ENCODE measurements at places on chromosomes 1 and 21.

GRCh38 chr1:35574655-35575415 lies 1.7 kb downstream of the TFAP2E start:
- no peak for DNase-seq

DNA sequence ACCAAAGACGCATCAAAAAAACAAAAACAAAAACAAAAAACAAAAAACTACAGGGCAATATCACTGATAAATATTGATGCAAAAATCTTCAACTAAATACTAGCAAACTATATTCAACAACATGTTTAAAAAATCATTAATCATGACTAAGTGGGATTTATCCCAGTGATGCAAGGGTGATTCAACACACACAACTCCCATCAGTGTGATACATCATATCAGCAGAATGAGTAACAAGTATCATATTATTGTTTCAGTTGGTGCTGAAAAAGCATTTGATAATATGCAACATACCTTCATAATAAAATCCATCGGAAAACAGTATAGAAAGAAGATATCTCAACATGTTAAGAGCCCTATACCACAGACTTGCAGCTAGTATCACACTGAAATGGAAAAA lies 953.0 kb downstream of the AMY1C start:
- DNase-seq, result no peak

DNA sequence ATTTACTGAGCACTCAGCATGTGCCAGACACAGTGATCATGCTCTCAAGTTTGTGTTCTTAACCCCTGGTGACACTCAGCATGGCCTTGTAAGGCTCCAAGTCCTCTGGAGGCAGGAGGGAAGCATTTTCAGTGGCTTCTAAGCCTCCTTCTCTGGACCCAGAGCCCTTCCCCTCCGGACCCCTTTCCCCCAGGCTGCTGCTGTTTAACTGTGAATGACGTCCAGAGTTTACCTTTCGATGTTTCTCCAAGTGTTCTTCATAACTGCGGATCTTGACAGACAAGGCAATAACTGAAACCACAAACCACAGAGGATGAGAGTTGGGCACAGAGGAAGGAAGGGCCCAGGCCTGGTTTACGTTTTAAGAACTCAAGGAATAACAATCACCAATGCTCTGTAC lies 6.5 kb downstream of the MRPS15 start:
- DNase-seq, result peak; percentile 66

DNA sequence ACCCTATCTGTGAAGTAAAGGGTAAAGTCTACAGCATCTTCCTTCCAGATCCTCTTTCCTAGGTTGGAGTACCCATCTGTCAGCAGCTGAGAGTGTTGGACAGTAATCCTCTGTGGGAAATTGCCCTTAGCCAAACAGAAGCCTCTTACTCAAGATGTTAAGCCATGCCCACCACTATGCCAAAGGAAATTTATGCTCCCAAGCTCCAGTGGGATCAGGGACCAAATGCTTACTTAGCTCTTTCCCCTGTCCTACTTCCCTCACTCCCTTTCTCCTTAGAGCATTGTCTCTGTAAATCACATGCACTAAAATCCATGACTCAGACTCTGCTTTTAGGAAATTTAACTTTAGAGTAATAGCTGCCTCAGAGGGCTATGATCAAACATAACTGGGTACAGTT lies 254.0 kb downstream of the BRINP2 start:
- no peak for DNase-seq

DNA sequence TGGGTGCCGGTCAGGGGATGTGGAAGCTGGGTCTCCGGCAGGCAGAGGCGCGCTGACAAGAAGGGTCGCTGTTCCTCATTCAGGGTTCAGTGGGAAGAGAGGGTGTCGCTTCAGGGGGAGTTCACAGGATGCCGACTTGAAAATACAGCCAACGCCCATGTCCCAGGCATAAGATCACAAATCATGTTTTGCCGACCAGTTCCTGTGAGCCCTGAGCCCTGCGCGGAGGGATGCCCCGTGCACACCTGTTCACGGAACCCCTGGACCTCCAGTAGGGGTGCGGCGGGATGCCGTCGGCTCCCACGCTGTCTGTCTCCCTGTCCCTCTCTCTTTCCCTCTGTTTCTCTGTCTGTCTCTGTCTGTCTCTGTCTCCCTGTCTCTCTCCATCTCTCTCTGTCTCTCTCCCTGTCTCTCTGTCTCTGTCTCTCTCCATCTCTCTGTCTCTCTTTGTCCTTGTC lies 26.8 kb downstream of the TP73 start:
- no peak for DNase-seq

GRCh38 chr1:22533244-22533895 lies 29.9 kb upstream of the EPHA8 start:
- DNase-seq, result no peak

DNA sequence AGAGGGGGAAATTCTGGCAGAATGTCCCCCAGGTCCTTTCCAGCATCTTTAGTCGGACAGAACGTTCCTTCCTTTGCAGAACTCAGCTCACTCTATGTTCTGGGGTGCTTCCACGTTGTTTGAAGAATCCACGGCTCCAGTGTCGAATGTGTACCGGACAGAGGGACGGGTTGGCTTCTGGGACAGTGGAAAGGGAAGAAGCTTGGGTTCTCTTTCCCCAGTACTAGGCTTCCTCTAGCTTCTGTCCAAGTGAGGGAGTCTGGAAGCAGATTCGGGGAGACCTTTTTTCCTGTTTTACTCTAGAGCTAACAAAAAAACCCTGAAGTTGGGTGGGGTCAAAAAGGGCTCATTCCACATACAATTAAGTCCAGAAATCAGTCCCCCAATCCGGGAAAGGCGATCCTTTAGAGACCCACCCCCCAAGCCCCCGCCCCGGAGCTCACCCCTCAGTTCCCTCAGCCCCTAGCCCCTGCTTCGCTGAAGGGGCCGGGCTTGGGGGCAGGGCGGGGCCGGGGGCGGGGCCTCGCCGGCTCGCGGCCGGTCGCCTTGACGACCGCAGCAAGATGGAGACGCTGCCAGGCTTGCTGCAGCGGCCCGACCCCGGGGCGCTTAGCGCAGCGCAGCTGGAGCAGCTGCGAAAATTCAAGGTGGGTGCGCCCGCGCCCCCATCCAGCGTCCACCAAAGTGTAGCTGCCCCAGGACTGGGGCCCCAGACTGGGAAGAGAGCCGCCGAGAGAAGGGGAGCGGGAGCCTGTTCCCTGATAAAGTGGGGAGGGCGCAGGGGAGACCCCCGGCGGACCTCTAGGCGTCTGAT lies at the start of gene RIIAD1:
Gene RIIAD1 (plus strand): TSS at position 549 of the 814 bp plus-strand sequence. CDS start 15 bp downstream, at position 564.
- DNase-seq, result peak; percentile 9

- peak; percentile 65 for DNase-seq
Observed at GRCh38 chr1:15848929-15849774, 1.6 kb downstream of the SPEN start.

- DNase-seq, result no peak
Observed at GRCh38 chr1:181129771-181130606, 41.5 kb downstream of the IER5 start.

- DNase-seq, result no peak
Observed at GRCh38 chr1:56459260-56459659, 120.1 kb downstream of the PLPP3 start.

DNA sequence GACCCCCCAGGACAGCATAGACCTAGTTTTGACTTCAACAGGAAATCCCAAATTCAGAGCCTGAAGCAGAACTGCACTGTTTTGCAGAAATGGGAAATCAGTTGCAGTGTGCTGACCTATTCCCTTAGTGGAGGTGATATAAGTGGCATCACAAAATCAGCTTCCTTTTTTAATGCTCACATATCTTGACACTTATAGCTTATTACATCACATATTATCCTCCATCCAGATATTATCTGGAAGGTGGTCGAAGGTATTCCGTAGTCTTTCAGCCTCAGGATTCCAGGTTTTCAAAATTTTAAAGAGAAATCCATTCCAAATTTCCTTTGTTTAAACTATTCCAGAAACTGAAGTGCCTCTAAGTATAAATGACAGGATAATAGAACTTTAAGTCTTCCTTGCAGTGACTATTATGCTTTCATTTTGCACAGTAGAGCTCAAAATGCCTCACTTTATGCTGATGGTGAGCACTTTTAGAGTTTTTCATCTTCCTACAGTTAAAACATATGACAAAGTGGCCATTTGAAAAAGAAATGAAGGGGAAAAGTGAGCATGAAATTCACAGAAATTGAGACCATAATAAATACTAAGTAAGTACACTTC lies 106.4 kb upstream of the DPYD start:
- DNase-seq, result no peak

- no peak for DNase-seq
Observed at GRCh38 chr1:179296356-179297104, 2.9 kb downstream of the SOAT1 start.

- DNase-seq, result no peak
Observed at GRCh38 chr1:207918011-207918410, 7.1 kb upstream of the CD34 start.

- no peak for DNase-seq
Observed at GRCh38 chr21:25640943-25641292, 1.9 kb downstream of the JAM2 start.
